ENCODE measurements at places on chromosomes 5 and 9. TPM values are rescaled to one million over a fixed set of nuclear protein-coding genes. Genes with fewer than 3 reads are reported as not detected.

DNA sequence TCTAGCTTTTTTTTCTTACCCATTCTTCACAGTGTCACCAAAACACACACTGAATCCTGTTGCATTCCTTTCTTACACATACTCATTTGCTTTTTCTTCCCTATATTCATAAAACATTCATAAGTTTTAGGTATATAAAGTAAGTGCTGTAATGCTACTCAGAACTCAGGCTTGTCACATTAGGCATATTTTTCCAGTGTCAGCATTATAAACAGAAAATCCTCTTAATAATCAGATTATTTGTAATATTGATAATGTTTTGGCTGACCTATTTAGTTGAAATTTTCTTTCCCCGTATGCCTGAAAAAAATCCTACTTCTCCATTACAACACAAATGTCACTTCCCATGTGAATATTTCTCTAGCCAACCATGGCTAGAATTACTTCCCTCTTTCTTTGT is 743.0 kb upstream of the NUDT12 start:
- H3K4me3 ChIP-seq: no peak overlapping the region
- H3K27me3 ChIP-seq: no peaks in the 10 kb centered on the region
- no peaks in the 10 kb centered on the region for H3K36me3 ChIP-seq
- H3K27ac ChIP-seq: no peak overlapping the region
- no peak for DNase-seq

- no peaks in the 10 kb centered on the region for H3K36me3 ChIP-seq
- H3K4me1 ChIP-seq: no peaks in the 10 kb centered on the region
- H3K4me3 ChIP-seq: no peak overlapping the region
These were observed 67.2 kb upstream of the IER5L start for GRCh38 chr9:129245276-129245675.

The CFAP157 gene
- total RNA-seq: not detected

GRCh38 chr9:137314561-137315560 is 12.8 kb upstream of the NRARP start:
- H3K27ac ChIP-seq: no peak overlapping the region
- H3K4me3 ChIP-seq: no peak overlapping the region
- H3K4me1 ChIP-seq: peaks cover 31% of the 10 kb centered on the region
- no peaks in the 10 kb centered on the region for H3K36me3 ChIP-seq

DNA sequence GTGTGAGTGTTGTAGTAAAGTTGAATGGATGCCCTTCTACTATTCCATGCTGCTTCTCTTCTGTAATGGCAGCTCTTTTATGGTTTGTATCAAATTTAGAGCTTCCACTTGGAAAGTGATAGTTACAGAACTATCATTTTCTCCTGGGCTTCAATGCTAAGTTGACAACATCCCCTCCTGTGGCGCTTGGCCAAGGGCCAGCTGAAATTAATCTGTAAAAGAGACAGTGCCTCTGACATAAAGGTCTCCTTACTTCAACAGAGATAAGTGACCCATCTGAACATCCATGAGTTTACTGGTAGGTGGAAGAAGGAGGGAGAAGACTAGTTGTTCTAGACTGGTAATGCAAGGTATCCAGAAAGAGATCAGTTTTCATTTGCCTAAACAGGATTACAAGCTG is 39.7 kb downstream of the CHSY3 start:
- H3K27me3 ChIP-seq: no peaks in the 10 kb centered on the region
- no peak overlapping the region for H3K4me3 ChIP-seq
- no peaks in the 10 kb centered on the region for H3K4me1 ChIP-seq
- no peak for DNase-seq
- H3K27ac ChIP-seq: no peak overlapping the region

DNA sequence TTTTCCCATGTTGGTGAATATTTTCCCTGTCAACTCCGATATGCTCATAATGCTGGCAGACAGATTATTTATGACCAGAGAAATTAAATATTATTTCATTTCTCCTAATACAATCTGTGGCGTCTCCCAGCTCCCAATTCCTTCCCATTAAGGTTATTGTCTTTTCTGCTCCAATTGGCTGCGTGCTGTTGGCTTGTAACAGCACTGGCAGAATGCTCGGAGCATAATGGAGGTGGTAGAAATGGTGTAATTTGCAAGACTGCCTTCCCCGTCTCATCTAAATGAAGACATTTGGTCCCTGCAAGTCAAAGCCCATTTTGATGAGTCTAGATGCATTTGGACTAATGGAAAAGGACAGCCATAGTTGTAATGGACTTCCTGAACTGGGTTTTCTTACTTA is 601.7 kb downstream of the BRINP1 start:
- H3K4me3 ChIP-seq: no peak overlapping the region
- DNase-seq: no peak
- H3K36me3 ChIP-seq: no peaks in the 10 kb centered on the region
- no peak overlapping the region for H3K27ac ChIP-seq

DNA sequence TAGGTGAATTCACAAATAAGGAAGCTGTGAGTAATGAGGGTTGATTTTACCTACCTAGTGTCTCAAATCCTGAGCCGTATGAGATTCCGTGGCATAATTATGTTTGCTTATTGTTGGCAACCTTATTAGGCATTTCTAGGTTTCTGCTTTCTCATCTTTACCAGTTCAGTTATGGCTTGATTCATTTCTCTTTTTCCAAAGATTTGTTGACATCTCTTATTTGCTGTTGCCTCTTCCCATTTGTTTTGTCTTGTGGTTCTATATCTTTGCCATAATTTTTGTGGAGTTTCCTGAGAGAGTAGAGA is 470 bp downstream of the IL31RA start:
- H3K27me3 ChIP-seq: no peaks in the 10 kb centered on the region
- H3K36me3 ChIP-seq: no peaks in the 10 kb centered on the region
- no peak for DNase-seq
- H3K4me1 ChIP-seq: no peaks in the 10 kb centered on the region

The LOX gene
- 0.11 TPM for total RNA-seq

DNA sequence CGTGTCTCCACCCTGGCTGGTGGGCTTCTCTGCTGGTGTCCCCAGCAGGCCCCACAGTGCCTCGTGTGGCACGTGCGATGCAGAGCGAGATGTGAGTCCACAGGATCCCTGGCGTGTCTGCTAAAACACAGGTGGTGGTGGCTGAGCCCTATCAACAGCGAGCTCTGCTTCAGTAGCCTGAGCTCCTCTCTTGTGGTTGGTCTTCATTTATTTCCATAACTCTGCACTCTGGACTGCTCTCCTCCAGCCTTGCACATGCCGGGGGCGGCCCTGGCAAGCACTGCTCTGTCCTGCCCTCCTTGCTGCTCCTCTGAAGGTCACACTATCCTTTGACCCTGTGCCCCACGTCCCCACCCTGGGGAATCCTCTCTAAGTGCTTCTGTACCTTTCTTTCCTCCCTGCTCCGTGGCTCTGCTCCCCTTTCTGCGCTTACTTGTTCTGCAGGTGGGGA is 59.2 kb downstream of the NSUN2 start:
- DNase-seq: peak; percentile 38
- no peaks in the 10 kb centered on the region for H3K36me3 ChIP-seq
- no peaks in the 10 kb centered on the region for H3K4me1 ChIP-seq
- H3K4me3 ChIP-seq: no peak overlapping the region

The SPRY4 gene
- total RNA-seq: 0.13 TPM

The SNCB gene
- 1.1 TPM for total RNA-seq

GRCh38 chr5:4148009-4148408 is 552.4 kb downstream of the IRX1 start:
- no peaks in the 10 kb centered on the region for H3K4me1 ChIP-seq
- H3K4me3 ChIP-seq: no peak overlapping the region
- H3K27ac ChIP-seq: no peak overlapping the region
- DNase-seq: no peak
- no peaks in the 10 kb centered on the region for H3K27me3 ChIP-seq

DNA sequence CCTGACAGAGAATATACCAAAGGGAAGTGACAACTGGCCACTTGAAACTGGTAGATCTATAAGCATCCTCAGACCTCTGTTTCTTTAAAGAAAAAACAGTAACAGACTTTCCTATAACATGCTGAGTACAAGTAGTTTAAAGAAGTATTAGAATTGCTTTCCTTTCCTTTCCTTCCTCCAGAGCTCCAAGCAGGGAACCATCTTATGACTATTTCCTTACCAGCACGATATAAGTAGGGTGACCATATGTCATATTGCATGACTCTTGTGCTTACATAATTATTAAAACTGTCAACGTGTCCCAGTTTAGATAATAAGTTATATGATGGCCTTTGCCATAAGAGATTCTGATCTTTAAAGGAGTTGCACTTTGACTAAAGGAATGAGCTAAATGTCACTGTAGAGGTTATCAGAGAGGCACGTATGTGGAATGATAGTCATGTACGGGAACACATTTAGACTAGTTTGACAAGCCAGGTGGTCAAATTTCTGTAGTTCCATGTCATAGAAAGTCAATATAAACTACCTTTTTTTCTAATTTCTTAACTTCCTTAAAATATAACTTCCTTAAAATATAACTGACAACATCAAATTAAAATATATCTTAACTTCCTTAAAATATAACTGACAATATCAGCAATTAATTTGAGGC is 212.7 kb upstream of the CD180 start:
- H3K4me1 ChIP-seq: no peaks in the 10 kb centered on the region
- no peak overlapping the region for H3K27ac ChIP-seq
- no peak for DNase-seq
- no peaks in the 10 kb centered on the region for H3K27me3 ChIP-seq
- no peak overlapping the region for H3K4me3 ChIP-seq

GRCh38 chr5:16578474-16578883 is 38.3 kb downstream of the RETREG1 start:
- H3K4me1 ChIP-seq: peaks cover 25% of the 10 kb centered on the region
- no peaks in the 10 kb centered on the region for H3K36me3 ChIP-seq
- H3K4me3 ChIP-seq: no peak overlapping the region
- no peaks in the 10 kb centered on the region for H3K27me3 ChIP-seq
- no peak overlapping the region for H3K27ac ChIP-seq

The IRX4 gene
- not detected for total RNA-seq

DNA sequence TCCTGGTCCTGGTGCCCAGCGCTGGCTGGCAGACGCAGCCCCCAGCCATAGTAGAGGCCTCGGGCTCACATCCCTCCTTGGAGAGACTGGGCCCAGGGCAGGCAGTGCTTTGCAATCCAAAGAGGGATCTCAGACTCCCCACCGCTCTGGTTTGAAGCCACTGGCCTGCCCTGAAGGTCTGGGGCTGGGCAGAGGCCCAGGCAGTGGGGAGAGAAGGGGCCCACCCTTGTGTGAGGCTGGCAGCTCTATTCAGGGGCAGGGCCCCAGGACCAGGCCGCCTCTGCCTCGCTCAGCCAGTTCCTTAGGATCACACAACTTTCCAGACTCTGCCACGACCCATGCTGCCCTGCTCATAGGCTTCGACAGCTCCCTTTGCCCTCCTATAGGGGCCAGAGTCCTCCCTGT is 10.7 kb upstream of the SEC16A start:
- no peak for DNase-seq
- no peaks in the 10 kb centered on the region for H3K36me3 ChIP-seq
- no peak overlapping the region for H3K4me3 ChIP-seq
- H3K4me1 ChIP-seq: no peaks in the 10 kb centered on the region
- peak overlapping the region; percentile 12 for H3K27ac ChIP-seq

GRCh38 chr5:124663101-124663506 is 83.3 kb downstream of the ZNF608 start:
- H3K36me3 ChIP-seq: no peaks in the 10 kb centered on the region
- peak overlapping the region; percentile 4 for H3K27ac ChIP-seq
- H3K4me3 ChIP-seq: no peak overlapping the region

DNA sequence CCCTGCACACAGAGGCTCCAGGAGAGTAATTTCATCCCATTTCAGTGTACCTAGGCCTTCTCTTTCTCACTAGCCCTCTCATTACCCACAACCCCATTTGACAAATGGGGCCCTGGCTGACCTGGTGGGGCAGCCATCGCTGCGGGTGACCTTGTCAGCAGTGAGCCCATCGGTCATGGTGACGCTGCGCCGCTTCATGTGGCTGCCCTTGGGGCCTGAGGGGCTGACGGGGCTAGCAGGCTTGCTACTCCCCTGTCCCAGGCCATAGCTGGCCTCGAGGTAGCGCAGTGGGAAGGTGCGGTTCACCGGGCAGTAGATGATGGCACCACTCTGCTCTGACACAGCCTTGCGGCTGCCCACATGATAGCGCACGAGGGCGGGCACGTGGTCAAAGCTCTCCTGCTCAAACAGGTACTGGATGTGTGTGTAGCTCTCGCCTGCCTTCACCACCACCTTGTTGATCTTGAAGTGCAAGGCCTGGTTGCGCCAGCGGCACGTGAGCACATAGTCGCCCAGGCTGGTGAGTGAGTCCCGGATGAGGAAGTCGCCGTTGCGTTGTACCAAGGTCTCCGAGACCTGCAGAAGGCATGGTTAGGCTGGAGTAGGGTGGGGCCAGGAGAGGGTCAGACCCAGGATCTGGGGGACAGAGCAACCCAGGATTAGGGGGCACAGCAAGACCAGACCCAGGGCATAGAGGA is 14.1 kb upstream of the TOR2A start:
- no peak for DNase-seq
- no peak overlapping the region for H3K4me3 ChIP-seq
- H3K27ac ChIP-seq: no peak overlapping the region
- H3K27me3 ChIP-seq: peaks cover 26% of the 10 kb centered on the region
- H3K4me1 ChIP-seq: no peaks in the 10 kb centered on the region

DNA sequence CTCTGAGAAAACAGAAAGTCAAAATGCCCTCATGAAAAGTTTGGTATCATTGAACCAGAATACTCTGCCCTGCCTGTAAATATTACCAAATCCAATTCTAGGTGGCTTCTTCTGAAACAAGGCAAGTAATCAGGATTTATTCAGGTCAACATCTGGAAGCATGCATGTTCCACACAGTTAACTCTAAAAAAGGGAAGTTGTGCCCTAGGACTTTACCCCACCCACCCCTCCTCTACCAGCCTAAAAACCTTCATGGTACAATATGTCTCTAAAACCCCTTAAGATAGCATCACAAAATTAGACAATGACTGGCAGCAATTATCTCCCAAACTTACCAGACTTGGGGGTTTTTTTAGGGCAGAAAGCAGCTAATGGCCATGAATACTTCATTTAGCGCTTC is 414.8 kb upstream of the SLC30A5 start:
- H3K4me3 ChIP-seq: no peak overlapping the region
- H3K36me3 ChIP-seq: no peaks in the 10 kb centered on the region
- no peaks in the 10 kb centered on the region for H3K4me1 ChIP-seq
- no peak for DNase-seq

The SYNPO gene
- 1.3 TPM for total RNA-seq

The CDC25C gene
- 45.8 TPM for total RNA-seq

GRCh38 chr9:122827761-122828093 is 661 bp downstream of the PDCL start:
- peaks cover 9% of the 10 kb centered on the region for H3K4me1 ChIP-seq
- no peaks in the 10 kb centered on the region for H3K36me3 ChIP-seq
- peak; percentile 68 for DNase-seq
- peak overlapping the region; percentile 93 for H3K4me3 ChIP-seq
- H3K27ac ChIP-seq: peak overlapping the region; percentile 83

The DNAJC18 gene
- 13.7 TPM for total RNA-seq

- no peak overlapping the region for H3K4me3 ChIP-seq
- peaks cover 9% of the 10 kb centered on the region for H3K4me1 ChIP-seq
- DNase-seq: peak; percentile 45
- no peak overlapping the region for H3K27ac ChIP-seq
These were observed 33.0 kb upstream of the WHRN start for GRCh38 chr9:114538241-114538640.

DNA sequence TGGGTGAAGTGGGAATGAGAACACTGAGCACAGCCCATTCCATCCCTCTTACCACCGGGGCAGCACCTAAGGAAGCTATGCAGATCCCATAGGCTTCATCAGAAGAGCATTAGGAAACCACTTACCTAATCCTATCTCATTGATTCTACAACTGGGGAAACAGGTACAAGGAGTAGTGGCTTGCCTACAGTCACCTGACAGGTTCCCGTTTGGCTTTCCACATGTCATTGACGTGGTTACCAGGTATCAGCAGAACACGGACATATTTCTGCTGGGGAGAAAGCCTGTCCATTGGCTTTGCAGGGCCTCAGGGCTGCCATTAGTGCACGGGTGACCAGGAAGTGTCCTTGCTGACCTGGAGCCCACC is 11.3 kb downstream of the AFAP1L1 start:
- no peaks in the 10 kb centered on the region for H3K36me3 ChIP-seq
- no peaks in the 10 kb centered on the region for H3K4me1 ChIP-seq
- H3K27me3 ChIP-seq: no peaks in the 10 kb centered on the region
- no peak overlapping the region for H3K4me3 ChIP-seq
- H3K27ac ChIP-seq: no peak overlapping the region
